Fibroblast of skin of back (primary cell): ENCODE measurements at places on chromosomes 1 and 21.

- DNase-seq, result no peak
These were observed 32.6 kb upstream of the CCDC190 start for GRCh38 chr1:162893612-162893908.

GRCh38 chr21:17607684-17608083 is 5.0 kb downstream of the BTG3 start:
- DNase-seq, result no peak

DNA sequence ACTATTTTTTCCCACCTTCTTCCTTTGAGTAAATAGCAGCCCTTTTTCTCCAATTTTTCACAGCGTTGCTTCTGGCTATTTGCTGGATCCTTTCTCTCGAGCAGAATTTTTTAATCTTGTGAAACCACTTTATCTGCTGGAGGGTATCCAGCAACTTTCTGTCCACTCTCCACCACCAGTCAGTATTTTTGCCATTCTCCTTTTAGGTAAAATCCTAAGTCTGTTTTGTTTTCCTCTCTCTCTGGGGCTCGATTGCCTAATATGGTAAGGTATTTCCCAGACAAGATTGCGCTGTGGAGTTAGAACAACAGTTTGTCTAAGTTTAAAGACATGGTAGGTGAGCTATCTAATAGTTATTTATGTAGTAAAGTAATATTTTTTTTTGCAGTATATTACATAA is 156.9 kb downstream of the PPP1R12B start:
- DNase-seq, result peak; percentile 93

GRCh38 chr21:45699251-45699942 is 55.9 kb downstream of the PCBP3 start:
- DNase-seq, result no peak

DNA sequence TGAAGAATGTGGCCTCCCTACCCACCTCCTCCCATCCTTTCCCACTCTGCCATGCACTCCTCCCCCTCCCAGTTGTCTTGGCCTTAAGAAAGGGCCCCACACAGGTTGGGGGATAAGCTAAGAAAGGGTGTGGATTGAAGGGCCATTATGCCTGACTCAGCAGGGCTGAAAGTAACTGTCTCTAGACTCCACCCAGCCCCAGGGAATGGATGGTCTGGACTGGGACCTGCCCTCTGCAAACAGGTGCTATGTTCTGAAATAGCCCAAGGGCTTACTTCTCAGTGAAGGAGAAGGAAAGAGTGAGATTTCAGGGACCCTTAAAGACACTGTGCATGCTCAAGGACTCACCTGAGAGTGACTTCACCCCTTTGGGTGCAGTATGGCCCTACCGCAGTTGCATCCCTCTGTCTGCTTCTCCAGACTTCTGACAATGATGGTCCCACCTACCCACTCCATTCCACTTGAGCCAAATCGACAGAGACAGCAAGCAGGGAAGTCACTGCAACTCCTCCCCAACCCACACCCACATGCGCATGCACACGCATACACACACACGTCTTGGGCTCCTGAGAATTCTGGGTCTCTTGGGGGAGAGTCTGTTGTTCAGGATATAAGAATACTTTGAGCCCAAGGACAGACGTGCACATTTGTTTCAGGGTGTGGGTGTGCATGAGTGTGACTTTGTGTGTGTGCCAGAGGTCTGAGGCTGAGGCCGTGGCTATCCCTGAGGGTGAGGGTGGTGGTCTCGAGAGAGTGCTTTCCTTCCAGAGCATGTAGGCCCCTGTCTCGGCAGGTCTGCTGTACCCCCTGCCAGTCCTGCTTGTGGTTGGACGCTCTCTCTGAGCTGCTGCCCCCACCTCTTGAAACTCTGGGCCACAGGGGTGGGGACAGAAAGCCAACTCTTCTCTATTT is 231.9 kb downstream of the PTPRU start:
- no peak for DNase-seq

DNA sequence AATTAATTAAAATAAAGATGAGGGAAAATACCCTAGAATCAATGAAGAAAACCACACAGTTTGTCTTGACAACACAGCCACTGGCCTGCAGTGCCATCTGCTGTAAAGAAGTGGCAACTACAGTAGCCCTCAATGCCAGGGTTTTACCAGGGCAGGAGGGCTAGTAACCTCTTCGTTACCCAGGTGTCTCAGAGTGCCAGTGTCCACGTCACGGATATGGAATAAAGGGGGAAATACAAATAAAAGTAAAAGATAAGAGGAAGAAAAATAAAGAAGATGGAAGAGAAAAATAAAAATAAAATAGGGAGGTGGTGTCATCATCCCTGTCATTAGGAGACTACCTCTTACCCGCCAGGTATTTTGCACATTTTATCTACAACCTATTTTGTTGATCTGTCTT is 14.2 kb upstream of the SLC44A3 start:
- peak; percentile 56 for DNase-seq

GRCh38 chr21:14453339-14454015 is 70.5 kb upstream of the HSPA13 start:
- no peak for DNase-seq

- DNase-seq, result no peak
These were observed 19.4 kb upstream of the LAMTOR5 start for GRCh38 chr1:110426854-110427253.

- peak; percentile 27 for DNase-seq
These were observed 197.9 kb upstream of the SGIP1 start for GRCh38 chr1:66335859-66336640.
